Progenitor cell of endocrine pancreas (in vitro differentiated cells): ENCODE measurements at places on chromosomes 16 and 17.

DNA sequence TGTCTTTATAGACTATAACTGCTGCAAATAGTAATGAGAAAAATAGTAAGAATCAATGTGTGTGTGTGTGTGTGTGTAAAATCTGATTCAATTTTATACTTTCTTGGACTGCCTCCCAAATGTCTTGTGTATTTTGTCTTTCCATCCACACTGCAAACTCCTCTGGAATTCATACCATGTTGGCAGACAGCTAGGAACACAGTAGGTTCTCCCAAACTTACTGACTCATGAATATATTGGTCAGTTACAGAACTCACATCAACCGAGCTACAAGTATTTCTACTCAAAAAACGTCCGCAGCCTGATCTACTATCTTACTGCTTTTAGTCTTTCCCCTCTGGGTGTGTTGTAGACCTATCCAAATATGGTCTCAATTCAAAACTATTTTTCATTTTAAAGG is 542.7 kb upstream of the PSMD7 start:
- no peaks in the 10 kb centered on the region for H3K27me3 ChIP-seq
- H3K27ac ChIP-seq: no peak overlapping the region
- H3K4me1 ChIP-seq: peaks cover 12% of the 10 kb centered on the region
- DNase-seq: no peak

GRCh38 chr17:82231562-82232321 is 2.9 kb downstream of the SLC16A3 start:
- peaks cover 7% of the 10 kb centered on the region for H3K27me3 ChIP-seq
- no peaks in the 10 kb centered on the region for H3K36me3 ChIP-seq
- H3K4me1 ChIP-seq: peaks cover 8% of the 10 kb centered on the region
- no peak overlapping the region for H3K4me3 ChIP-seq
- H3K27ac ChIP-seq: peak overlapping the region; percentile 41

GRCh38 chr16:49695782-49696413 is 160.0 kb downstream of the ZNF423 start:
- peaks cover 4% of the 10 kb centered on the region for H3K36me3 ChIP-seq
- no peak overlapping the region for H3K4me3 ChIP-seq
- H3K27me3 ChIP-seq: no peaks in the 10 kb centered on the region
- H3K27ac ChIP-seq: peak overlapping the region; percentile 40
- H3K4me1 ChIP-seq: peaks cover 40% of the 10 kb centered on the region
- DNase-seq: no peak

DNA sequence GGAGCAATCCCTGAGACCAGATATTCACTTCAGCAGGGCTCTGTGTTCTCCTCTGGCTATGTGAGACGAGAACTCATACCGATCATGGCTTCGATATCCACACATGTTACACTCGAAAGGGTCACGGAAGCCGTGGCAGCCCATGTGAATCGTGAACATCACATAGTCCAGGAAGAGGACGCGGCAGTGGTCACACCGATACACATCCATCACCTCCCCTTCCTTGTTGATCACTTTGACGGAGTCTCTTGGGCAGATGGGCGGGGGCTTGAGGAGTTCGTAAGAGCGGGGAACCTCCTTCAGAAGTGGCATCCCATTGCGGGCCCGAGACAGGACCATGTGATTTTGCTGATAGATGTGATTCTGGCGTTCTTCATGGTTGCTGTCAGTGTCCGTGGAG is 28.0 kb downstream of the GRB7 start:
- H3K36me3 ChIP-seq: no peaks in the 10 kb centered on the region
- H3K4me3 ChIP-seq: no peak overlapping the region
- peaks cover 45% of the 10 kb centered on the region for H3K27me3 ChIP-seq
- no peak for DNase-seq
- peaks cover 3% of the 10 kb centered on the region for H3K4me1 ChIP-seq
- H3K27ac ChIP-seq: no peak overlapping the region

GRCh38 chr17:50845240-50846147 is 10.1 kb downstream of the WFIKKN2 start:
- DNase-seq: no peak
- H3K36me3 ChIP-seq: no peaks in the 10 kb centered on the region
- no peak overlapping the region for H3K27ac ChIP-seq
- no peak overlapping the region for H3K4me3 ChIP-seq
- H3K4me1 ChIP-seq: peaks cover 6% of the 10 kb centered on the region
- no peaks in the 10 kb centered on the region for H3K27me3 ChIP-seq

GRCh38 chr16:90037276-90037675 is 18.0 kb upstream of the DBNDD1 start:
- DNase-seq: no peak
- H3K27me3 ChIP-seq: no peaks in the 10 kb centered on the region
- H3K27ac ChIP-seq: no peak overlapping the region
- peaks cover 25% of the 10 kb centered on the region for H3K36me3 ChIP-seq
- no peak overlapping the region for H3K4me3 ChIP-seq
- no peaks in the 10 kb centered on the region for H3K4me1 ChIP-seq

- no peak for DNase-seq
- no peaks in the 10 kb centered on the region for H3K27me3 ChIP-seq
- peaks cover 36% of the 10 kb centered on the region for H3K36me3 ChIP-seq
- H3K4me1 ChIP-seq: peaks cover 1% of the 10 kb centered on the region
- H3K4me3 ChIP-seq: no peak overlapping the region
Observed at GRCh38 chr17:76757256-76757655, 19.3 kb downstream of the MFSD11 start.

GRCh38 chr16:2350500-2350899 is 10.0 kb upstream of the ABCA3 start:
- H3K27ac ChIP-seq: no peak overlapping the region
- DNase-seq: no peak
- no peaks in the 10 kb centered on the region for H3K36me3 ChIP-seq
- H3K4me3 ChIP-seq: no peak overlapping the region
- H3K4me1 ChIP-seq: no peaks in the 10 kb centered on the region

- no peaks in the 10 kb centered on the region for H3K4me1 ChIP-seq
- H3K36me3 ChIP-seq: peaks cover 17% of the 10 kb centered on the region
- H3K27ac ChIP-seq: no peak overlapping the region
- H3K27me3 ChIP-seq: no peaks in the 10 kb centered on the region
Observed at GRCh38 chr17:54944796-54945195, 23.7 kb downstream of the COX11 start.

- DNase-seq: no peak
- H3K36me3 ChIP-seq: peaks cover 2% of the 10 kb centered on the region
- no peak overlapping the region for H3K27ac ChIP-seq
- H3K4me3 ChIP-seq: no peak overlapping the region
Observed at GRCh38 chr17:1577182-1577581, 14.6 kb upstream of the PITPNA start.

GRCh38 chr17:80705988-80706387 is 161.3 kb downstream of the RPTOR start:
- peaks cover 20% of the 10 kb centered on the region for H3K4me1 ChIP-seq
- no peaks in the 10 kb centered on the region for H3K27me3 ChIP-seq
- peak overlapping the region; percentile 81 for H3K27ac ChIP-seq
- peaks cover 6% of the 10 kb centered on the region for H3K36me3 ChIP-seq
- no peak for DNase-seq

- H3K36me3 ChIP-seq: no peaks in the 10 kb centered on the region
- H3K4me1 ChIP-seq: no peaks in the 10 kb centered on the region
- H3K27me3 ChIP-seq: no peaks in the 10 kb centered on the region
- DNase-seq: no peak
- H3K27ac ChIP-seq: no peak overlapping the region
Observed at GRCh38 chr16:11806721-11807120, 9.7 kb upstream of the ZC3H7A start.

GRCh38 chr17:64083563-64084085 is 46.3 kb downstream of the ERN1 start:
- no peak overlapping the region for H3K4me3 ChIP-seq
- H3K27ac ChIP-seq: no peak overlapping the region
- no peak for DNase-seq
- peaks cover 3% of the 10 kb centered on the region for H3K36me3 ChIP-seq
- H3K27me3 ChIP-seq: no peaks in the 10 kb centered on the region

- peaks cover 47% of the 10 kb centered on the region for H3K27me3 ChIP-seq
- DNase-seq: no peak
- H3K27ac ChIP-seq: no peak overlapping the region
- H3K36me3 ChIP-seq: no peaks in the 10 kb centered on the region
- H3K4me3 ChIP-seq: no peak overlapping the region
Observed at GRCh38 chr17:50264263-50265113, 9.8 kb upstream of the TMEM92 start.
